ENCODE measurements at places on chromosomes 3 and 15.

DNA sequence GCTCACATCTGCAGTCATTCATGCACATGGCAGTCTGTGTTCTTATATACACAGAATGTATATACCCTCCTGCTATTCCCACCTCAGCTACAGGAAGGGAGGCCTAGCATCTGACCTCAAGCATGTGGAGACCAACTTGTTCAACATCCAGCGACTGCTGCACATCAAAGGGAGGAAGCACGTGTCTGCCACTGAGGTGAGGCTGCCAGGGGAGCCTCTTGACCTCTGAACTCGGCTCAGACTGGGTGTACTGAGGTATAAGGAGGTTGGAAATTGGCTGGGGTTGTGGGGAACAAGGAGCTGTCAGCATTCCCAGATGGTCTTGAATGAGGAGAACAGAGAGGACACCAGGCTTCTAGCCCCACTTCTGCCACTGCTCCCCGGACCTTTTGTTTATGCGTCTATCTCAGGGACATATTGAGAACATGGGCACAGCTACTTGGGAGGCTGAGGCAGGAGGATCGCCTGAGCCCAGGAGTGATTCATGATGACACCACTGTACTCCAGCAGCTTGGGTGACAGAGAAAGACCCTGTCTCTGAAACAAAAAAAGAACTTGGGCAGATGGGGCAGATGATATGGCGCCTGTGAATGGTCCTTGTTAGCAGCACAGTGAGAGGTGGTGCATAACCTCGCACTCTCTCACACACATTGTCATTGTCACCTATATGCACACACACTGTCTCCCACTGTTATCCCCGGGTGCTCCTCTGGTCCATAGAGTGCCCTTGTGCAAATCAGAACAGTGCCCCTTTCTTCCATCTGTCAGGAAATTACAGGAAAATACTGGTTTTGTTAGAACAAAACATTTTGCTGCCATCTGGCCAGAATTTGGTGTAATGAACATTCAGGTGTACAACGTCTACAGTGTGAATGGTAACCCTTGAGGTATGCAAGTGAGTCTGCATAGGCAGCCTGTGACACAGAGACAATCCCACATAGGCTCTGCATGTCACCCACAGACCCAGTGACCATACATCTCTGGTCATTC, 5.4 kb downstream of the VILL start:
- no peak for DNase-seq

DNA sequence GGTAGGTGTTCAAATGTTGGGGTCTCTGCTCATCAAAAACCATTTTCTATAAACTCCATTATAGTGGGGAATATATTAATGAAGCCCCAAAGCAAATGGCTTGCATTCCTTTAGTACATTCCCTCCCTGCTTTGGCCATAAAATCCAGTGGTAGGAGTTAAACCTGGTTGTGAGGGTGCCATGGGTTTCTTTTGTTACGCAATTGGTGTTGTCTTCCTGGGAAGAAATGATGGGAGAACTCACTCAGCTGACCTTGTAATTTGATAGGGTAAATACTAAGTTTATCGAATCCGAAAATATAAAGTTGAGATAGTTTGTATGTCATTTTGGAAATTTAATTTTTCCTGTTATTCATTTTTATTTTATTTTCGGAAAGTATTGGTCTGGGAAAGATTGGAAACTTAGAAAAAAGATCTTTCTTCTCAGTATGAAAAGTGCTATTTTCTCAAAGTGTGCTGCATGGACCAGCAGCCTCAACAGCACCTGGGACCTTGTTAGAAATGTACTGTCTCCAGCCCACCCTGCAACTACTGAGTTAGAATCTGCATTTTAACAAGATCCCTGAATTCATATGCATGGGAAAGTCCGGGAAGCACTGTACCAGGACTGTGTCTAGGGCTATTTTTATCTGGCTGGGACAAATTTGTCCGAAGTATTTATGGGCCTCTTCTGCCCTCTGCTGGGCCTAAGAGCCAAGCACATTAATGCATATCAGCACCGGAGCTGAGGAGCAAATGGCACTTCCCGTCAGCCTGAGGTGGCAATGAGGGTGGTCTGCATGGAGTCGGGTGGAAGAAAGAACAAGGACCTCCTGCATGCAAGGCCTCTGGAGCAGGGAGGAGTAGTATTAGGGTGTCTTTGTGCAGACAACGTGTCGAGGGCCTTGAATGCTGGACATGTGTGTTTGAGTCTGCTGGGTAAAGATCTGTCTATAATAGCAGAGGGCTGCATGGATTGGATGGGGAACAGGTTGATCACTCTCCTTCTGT, 54.7 kb downstream of the FAM81A start:
- no peak for DNase-seq

- DNase-seq = no peak
These were observed 89.5 kb downstream of the CPN2 start for GRCh38 chr3:194261581-194262063.

- DNase-seq = no peak
These were observed 451.3 kb downstream of the NTRK3 start for GRCh38 chr15:87805117-87805820.

DNA sequence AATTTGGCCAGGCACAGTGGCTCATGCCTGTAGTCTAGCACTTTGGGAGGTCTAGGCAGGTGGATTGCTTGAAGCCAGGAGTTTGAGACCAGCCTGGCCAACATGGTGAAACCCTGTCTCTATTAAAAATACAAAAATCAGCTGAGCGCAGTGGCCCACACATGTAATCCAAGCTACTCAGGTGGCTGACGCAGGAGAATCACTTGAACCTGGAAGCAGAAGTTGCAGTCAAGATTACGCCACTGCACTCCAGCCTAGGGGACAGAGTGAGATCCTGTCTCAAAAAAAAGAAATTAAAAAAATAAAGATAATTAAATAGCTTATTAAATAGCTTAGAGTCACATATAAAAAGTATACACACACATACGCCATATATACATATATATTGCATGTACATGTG, 3.7 kb upstream of the TIPARP start:
- DNase-seq = no peak

GRCh38 chr15:53884441-53884840, 93.8 kb upstream of the UNC13C start:
- DNase-seq = no peak

DNA sequence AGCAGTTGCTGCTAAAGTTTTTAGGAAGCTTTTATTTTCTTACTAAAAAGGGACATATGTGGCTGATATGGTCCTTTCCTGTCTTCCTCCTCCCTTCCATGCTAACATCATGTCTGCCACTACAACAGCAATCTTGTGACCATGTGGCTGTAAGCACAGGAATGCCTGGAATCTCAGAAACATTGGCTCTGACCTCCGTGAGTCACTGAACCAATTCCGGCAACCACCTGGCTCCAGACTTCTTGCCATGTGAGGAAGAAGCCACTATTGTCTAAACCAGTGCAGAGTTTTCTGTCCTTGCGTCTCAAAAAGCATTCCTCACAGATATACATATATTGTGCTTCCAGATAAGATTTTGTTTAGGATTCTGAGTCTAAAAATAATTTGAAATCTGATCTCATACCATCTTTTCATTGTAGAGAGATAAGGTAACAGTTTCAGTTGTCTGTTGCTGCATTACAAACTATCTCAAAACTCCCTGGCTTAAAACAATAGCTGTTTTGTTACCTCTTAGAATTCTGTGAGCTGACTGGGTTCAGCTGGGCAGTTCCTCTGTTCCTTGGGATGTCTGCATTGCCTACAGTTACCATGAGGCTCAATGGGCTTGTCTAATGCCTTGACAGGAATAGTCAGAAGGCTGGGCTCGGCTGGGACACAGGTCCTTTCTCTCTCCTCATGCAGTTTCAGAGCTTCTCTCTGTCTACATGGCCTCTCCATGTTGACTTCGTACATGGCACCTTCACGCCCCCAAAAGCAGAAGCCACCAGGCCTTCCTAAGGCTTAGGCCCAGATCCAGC, 77.3 kb upstream of the MAGI1 start:
- DNase-seq = no peak

DNA sequence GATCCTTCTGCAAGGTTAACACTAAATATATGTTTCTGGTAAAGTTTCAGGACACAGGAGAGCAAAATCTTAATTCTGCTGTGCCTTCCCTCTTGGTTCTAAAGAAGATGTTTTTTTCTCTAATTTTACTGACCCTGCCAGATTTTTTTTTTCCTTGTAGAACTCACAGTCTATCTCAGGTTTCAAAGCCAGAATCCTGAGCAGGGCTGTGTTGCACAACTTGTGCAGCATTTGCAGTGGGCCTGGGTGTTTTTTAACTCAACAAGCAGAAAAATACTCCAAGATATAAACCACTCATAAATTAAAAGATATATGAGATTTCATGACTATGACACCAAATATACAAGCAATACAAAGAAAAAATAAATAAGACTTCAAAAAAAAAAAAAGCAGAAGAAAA, 40.2 kb upstream of the ARF4 start:
- DNase-seq = no peak

- DNase-seq = no peak
These were observed 476.9 kb upstream of the PROK2 start for GRCh38 chr3:72261566-72262564.

- no peak for DNase-seq
These were observed 73.1 kb downstream of the OXSM start for GRCh38 chr3:25863011-25863415.

DNA sequence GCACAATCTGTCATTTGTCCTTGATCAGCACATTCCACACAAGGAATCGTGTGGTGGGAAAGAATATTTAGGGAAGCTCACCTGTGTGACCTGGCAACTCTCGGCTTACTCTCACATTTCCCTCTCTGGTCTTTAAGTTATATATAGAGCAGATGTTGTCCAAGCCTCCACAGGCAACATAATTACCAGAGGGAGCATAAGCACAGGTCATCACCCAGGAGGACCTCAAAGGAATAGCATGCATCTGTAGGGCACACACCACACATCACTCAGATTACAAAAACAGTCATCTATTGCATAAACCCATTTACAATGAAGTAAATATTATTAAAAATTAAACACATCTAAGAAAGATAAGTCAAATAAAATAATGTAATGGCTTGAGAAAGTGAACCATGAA, 36.5 kb downstream of the GNB4 start:
- DNase-seq = no peak

- DNase-seq = no peak
These were observed 8.6 kb upstream of the MAP2K5 start for GRCh38 chr15:67533873-67534272.

GRCh38 chr3:120682095-120682681, at the start of gene HGD:
Gene HGD (minus strand): TSS chr3:120682239. CDS start chr3:120682111, 128 bp downstream.
- no peak for DNase-seq

GRCh38 chr3:51966486-51966885, 768 bp downstream of the PCBP4 start:
- no peak for DNase-seq

DNA sequence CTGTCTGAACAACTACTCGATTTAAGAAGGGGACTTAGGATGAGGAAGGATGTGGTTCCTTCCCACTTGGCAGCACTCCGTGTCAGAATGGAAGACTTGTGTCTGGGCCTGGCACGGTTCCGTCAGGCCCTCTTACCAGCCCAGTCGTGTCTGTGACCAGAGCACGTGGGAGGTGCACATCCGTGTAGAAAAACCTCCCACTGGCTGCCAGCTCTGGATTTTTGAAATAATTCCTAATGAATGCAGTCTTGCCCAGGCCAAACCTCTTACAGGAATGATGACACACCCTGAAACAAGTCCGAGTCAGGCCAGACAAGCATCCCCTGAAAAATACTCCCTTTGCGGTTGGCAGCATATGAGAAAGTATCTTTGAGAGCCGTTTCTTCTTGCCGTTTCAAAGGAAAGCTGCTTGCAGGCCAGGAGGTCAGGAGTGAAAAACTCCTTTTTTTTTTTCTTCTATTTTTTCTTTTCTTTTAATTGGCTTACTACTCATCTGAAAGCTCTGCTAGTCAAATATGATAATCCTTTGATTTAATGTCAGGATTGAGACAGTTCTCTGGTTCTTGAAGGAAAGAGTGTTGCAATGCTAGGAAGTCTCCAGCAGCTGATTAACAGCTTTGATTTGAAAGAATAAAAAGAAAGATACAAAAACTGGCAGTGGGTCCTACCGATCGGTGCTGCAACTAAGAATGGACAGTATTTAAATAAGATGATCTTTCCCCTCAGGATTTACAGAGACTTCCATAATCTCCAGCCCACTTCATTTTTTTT, 19.8 kb downstream of the IL1RAP start:
- no peak for DNase-seq

- no peak for DNase-seq
These were observed 306.5 kb downstream of the ROBO1 start for GRCh38 chr3:79461129-79461792.

DNA sequence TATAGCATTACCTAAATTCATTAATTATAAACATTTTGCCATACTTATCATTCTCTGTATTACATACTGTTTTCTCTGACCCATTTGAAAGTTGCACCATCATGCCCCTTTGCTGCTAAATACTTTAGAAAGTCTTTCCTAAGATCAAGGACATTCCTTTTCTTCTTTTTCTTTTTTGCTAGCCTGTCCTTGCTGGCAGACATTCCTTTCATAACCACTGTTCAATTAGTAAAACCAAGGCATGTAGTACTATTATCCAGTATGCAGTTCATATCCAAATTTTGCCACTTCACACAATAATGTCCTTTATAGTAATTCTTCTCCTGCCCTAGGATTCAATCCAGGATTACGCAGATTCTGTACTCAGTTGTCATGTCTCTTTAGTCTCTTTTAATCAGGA, 321.0 kb upstream of the C2CD4B start:
- DNase-seq = no peak

- no peak for DNase-seq
These were observed 2.1 kb downstream of the RTP2 start for GRCh38 chr3:187700249-187700648.

GRCh38 chr3:20608054-20608738, 422.2 kb upstream of the SGO1 start:
- no peak for DNase-seq

DNA sequence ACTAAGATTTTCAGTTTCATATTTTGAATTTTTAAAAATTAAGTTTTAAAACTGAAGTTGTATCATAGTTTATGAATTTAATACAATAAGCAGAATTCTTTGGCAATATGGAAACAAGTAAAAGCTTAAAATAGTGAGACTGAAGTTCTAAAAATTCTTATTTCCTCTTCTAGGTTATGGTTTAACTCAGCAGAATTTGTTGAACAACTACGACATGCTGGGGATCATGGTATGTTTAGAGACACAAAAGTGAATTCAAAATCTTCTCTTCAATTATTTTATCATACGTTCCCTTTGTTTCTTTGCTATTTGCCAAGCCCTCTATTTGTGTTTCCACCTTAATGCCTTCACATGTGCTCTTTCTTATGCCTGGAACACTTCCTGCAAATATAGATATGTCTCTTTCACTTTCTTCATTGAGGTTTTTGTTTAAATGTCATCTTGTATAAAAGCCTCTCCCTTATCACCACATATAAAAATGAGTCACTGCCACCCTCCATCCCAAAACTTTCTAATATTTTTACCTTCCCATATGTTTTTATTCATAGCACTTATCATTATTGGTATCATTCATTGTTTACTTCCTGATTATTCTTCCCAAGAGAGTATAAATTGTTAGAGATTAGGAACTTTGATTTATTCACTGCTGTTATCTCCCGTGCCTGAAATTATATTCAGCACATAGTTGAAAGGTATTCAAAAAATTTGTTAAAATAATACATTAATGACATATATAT, 6.4 kb downstream of the SUCNR1 start:
- no peak for DNase-seq

- no peak for DNase-seq
These were observed 183.8 kb downstream of the OPA1 start for GRCh38 chr3:193776626-193777358.
